Fibroblast of skin of scalp (primary cell): ENCODE measurements at places on chromosomes 5 and 9.

DNA sequence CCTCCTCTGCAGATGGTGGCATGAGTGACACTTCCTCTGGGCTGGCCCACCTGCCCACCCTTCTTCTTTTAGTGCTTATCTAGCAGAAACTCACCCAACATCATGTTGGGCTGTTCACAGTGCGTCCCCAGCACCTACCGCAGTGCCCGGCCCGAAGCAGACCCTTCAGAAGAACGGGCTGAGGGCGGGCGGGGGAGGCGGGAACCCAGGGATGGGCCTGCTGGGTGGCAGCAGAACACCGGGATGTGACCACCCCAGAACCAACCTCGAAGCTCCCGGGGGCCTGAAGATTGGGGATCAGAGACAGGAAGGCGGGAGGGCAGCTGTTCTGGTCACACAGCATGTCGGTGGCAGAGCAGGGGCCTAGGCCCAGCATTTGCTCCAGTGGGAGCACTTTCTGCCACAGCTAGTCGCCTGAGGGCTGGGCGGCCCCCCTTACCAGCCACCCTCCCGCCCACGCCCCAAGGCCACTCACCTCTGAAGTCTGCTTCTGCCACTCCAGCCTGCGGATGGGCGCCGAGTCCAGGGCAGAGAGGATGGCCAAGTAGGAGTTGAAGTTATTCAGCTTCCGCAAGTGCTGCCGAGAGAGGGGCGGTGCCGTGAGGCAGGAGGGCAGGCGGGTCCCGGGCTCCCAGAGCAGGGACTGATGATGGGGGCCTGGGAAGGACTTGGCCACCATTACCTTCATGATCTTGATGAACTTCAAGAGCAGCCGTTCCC lies 38.7 kb downstream of the PRRT1B start:
- DNase-seq = no peak

GRCh38 chr5:157820593-157821252 lies 38.2 kb downstream of the CLINT1 start:
- peak; percentile 60 for DNase-seq

- no peak for DNase-seq
Observed at GRCh38 chr5:3020426-3020825, 268.9 kb upstream of the IRX2 start.

DNA sequence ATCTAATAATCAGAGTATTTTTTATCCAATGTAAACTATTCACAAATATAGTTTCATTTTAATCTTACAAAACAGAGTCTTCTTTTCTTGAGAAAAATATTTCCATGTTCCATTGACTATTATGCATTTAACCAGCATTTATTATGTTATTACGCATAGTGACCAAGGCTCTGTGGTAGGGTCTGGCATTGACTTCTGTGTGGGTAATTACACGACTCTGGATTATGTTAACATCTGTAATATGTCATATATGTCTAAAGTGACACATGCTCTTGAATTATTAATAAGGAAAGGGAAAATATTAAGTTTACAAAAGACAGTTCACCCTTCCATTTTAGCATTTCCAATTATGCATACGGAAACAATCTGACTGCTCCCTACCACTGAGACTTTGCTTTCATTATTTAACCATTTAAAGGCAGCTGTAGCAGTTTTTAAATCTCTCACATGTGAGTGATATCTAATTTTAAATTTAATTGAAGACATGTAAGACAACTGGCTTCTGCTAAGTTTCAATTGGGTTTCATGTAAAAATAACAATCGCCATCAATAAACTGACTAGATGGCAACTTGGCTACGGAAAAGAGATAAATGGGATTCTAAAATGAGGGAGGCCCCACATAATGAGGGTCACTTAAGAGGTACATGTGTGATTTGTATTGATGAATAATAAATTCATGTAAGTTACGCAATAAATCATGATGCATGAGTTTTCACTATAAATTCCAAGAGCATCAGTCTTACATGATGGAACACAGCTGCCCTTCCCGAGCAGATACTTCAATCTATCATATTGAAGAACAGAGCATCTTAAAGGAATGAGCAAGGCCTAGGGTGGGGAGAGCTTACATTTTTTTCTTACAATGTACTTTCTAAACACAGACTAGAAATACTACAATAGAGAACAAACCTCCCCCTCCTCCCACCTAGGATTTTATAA lies 1056.8 kb downstream of the MAT2B start:
- peak; percentile 12 for DNase-seq

- DNase-seq = no peak
Observed at GRCh38 chr9:133928248-133928764, 63.8 kb downstream of the VAV2 start.

DNA sequence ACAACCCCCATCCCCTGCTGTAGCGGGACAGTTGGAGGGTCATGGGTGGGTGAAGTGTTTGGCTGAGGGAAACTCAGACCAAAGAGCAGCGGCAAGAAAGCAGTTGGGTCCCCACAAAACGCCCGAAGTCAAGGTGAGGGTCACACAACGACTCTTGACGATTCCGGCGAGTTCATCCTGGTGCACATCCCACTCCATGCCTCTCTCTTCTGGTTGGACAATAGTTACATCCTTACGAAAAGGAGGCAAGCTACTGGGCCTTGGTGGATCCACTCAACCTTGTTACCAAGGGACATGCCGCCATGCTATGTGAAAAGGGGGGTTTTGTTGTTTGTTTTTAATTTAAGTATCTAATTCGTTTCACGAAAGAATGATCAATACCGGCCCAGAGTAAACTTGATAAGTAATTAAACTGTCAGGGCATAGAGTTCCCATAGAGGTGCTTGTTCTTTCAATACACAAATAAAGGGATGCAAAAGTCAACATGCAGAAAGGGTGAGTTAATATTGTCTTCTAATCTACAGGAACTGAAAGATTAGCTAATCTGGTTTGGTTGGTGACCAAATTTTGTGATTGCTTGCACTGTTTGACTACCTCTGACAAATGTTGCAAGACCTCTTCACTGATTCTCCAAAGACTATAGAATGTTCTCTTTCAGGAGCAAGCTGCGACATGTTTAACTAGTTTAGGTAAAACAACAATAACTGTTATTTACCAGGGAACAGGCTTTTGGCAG lies 732 bp upstream of the SMIM15 start:
- peak; percentile 11 for DNase-seq

GRCh38 chr5:38149815-38150195 lies 108.6 kb upstream of the EGFLAM start:
- DNase-seq = no peak

GRCh38 chr9:114012126-114012525 lies 66.0 kb downstream of the AMBP start:
- no peak for DNase-seq

DNA sequence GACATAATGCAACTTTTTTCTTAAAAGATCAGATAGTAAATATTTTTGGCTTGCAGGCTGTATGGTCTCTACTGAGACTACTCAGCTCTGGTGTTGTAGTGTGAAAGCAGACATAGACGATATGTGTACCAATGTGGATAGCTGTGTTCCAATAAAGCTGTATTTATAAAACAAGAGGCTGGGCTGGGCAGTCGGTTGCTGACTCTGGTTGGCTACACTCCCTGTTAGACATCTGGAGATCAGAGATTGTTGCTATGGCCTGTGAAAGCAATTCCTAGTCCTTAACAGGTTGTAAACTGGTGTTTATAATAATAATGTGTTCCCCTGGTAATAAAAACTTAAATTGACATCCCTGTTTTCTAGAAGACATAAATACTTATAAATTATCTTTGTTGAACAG lies 24.4 kb upstream of the SCAMP1 start:
- DNase-seq = no peak

DNA sequence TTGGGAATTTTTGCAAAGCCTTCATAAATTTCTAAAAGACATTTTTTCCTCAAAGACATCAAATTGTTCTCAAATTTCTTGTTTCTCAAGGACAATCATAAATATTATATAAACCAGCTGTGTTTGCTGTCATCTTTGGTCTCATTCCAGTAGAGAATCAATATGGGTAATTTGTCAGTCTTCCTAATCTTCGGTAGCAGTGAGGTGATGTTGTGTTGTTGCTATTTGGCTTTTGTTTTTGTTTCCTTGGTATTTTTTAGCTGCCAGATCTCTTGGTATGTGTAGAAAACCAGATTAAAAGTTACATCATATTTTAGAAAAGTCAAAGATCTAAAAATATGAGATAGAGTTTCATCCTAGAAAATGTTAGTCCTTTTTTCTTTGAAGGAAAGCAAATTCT lies 87.5 kb downstream of the CAMK4 start:
- no peak for DNase-seq

- DNase-seq = no peak
Observed at GRCh38 chr5:125054146-125054545, 307.7 kb upstream of the ZNF608 start.

DNA sequence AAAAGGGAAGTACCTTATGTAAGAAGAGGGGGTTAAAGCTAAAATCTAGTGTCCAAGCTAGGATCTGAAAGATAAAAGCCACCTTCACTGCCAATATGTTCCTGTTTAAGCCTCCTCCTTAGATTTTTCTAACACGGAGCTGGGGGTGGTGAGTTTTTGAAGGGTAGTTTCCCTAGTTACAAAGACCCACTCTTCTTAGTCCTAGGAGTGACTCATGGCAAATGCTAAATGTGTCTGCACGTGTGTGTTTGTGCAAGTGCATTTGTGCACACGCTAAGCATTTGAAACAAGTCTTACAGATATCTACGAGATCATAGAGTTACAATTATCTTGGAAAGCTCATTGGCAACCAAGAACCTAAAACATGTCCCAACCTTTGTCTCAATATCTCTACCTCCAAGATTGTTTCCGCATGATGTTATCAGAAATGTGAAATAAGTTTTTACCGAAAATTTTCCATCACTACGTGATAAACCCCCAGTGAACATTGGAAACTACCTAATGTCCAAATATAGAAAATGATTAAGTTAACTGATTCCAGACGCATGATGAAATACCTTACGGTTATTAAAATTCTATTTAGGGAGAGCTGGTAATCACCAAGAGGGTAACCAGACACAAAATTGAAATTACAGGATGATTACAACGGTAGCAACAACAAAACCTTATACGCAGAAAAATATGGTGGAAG lies 78.0 kb upstream of the HRH2 start:
- DNase-seq = no peak

DNA sequence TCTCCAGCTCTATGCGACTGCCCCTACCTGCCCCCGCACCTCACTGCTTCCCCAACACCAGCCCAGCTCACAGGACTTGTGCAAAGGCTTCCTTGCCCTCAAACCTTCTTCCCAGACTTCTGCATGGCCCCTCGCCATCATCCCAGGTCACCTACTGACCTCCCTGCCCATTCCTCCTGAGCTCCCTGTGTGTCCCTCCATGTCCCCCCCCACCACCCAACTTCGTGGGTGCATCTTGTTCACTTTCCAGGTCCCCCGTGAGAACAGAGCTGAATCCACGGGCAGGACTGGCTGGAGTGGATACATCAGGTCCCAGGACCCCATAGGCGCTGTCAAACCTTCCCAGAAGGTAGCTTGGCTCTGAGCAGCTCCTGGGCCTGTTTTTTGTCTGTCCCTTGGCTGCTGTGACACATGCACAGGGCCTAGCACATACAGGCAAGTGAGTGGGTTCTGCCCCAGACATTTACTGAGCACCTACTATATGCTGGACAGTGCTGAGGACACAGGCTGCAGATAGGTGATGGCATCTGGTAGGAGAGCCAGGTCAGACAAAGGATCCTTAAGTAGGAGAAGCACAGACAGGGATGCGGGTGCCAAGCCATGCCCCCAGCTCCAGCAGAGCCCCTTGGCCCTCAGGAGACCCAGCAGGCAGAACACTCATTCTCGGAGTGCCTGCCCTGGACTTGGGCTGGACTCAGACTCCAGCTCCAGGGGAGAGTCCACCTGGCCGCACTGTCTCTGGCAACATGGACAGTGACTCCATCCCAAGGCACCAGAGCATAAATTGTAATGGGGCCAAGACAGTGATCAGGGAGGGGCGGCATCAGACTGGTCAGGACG lies 15.0 kb downstream of the NINJ1 start:
- no peak for DNase-seq

DNA sequence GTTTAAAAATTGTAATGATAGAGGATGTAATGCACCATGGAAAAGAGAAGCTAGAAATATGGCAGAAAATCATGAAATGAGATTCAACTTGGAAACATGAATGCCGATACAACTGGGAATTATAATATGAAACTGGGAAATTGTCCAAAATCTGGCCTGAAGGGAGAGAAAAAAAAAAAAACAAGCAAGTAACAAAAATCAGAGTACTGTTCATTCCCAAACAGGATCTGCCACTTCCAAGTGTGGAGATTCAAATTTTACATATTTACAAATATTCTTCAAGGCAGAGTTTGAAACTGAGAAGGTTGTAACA lies 56.6 kb upstream of the MOCS2 start:
- peak; percentile 60 for DNase-seq

- peak; percentile 67 for DNase-seq
Observed at GRCh38 chr5:74953937-74954720, 87.9 kb upstream of the FAM169A start.

- DNase-seq = no peak
Observed at GRCh38 chr5:55502759-55503158, 32.0 kb downstream of the PLPP1 start.

DNA sequence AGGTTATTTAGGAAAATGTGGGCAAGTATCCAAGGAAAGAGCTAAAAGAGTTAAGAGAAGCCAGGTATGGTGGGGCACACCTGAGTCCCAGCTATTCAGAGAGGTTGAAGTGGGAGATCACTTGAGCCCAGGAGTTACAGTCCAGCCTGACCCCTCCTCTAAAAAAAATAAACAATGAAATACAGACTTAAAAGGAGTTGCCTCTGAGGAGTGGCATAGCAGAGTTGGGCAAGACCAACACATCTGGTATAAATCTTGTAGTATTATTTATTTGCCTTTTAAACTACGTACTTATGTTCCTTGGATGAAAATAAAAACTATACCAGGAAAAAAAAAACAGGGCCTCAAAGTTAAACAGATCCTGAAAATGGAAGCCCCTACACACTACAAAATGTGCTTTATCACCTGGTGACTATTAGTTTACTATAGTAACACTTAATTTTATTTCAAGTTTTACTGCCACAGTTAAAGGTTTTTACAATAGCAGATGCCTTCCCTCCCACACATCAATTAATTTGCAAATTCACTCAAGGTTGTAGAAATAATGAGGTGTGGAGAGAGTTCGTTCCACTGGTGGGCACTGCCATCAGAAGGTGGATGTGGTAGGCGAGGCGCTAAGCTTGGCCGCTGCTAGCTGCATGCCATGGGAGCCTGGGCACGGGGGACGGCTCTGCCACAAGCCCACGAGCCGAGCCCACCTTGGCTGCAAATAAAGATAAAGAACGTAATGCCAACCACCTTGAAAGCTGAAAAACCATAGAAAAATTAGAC lies 48.0 kb downstream of the MED27 start:
- no peak for DNase-seq

GRCh38 chr5:79963261-79964061 lies 27.6 kb downstream of the MTX3 start:
- DNase-seq = no peak

- DNase-seq = no peak
Observed at GRCh38 chr5:177501874-177502678, 4.7 kb upstream of the PDLIM7 start.

DNA sequence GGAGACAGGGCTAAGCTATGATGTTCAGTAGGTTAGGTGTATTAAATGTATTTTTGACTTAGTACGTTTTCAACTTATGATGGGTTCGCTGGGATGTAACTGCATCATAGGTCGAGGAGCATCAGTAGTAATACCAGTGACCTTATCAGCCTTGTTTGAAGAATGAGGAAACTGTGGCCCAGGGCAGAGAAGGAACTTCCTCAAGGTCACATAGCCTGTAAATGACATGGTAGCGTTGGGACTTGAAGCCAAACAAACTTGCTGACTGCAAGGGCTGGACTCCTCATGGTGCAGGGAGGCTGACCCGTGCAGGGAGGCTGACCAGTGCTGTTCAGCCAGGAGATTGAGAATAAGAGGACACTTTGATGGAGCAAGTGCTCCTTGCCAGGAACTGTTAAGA lies 21.3 kb upstream of the PTPN3 start:
- no peak for DNase-seq

GRCh38 chr9:130609163-130609562 lies 29.8 kb downstream of the FUBP3 start:
- DNase-seq = no peak
